ENCODE measurements at places on chromosomes 16 and 17. TPM values are rescaled to one million over a fixed set of nuclear protein-coding genes. Genes with fewer than 3 reads are reported as not detected.

- no peak for DNase-seq
These were observed 5.8 kb downstream of the CDH5 start for GRCh38 chr16:66372078-66372897.

- DNase-seq = no peak
These were observed 30.1 kb downstream of the ADCY9 start for GRCh38 chr16:4086153-4086552.

The ACE gene
- 1.0 TPM for total RNA-seq

The CA4 gene
- 0.53 TPM for total RNA-seq

The RNF40 gene
- 35.7 TPM for total RNA-seq

The RAB40B gene
- total RNA-seq = 12.9 TPM

The PRAC1 gene
- not detected for total RNA-seq
